ENCODE measurements at places on chromosomes 4 and X.

GRCh38 chr4:63211375-63211774 is 1197.9 kb downstream of the TECRL start:
- no peak for DNase-seq

- DNase-seq, result no peak
Measured at GRCh38 chr4:17698116-17698515, 83.3 kb downstream of the FAM184B start.

GRCh38 chr4:83272900-83273299 is 11.7 kb downstream of the COQ2 start:
- no peak for DNase-seq

GRCh38 chr4:16759931-16760582 is 138.4 kb downstream of the LDB2 start:
- no peak for DNase-seq

- no peak for DNase-seq
Measured at GRCh38 chr4:110108422-110108821, 90.0 kb downstream of the ELOVL6 start.

- DNase-seq, result no peak
Measured at GRCh38 chr4:3021627-3022026, 52.7 kb downstream of the HTT-AS start.

GRCh38 chrX:8345473-8345872 is 119.2 kb upstream of the VCX3B start:
- no peak for DNase-seq

DNA sequence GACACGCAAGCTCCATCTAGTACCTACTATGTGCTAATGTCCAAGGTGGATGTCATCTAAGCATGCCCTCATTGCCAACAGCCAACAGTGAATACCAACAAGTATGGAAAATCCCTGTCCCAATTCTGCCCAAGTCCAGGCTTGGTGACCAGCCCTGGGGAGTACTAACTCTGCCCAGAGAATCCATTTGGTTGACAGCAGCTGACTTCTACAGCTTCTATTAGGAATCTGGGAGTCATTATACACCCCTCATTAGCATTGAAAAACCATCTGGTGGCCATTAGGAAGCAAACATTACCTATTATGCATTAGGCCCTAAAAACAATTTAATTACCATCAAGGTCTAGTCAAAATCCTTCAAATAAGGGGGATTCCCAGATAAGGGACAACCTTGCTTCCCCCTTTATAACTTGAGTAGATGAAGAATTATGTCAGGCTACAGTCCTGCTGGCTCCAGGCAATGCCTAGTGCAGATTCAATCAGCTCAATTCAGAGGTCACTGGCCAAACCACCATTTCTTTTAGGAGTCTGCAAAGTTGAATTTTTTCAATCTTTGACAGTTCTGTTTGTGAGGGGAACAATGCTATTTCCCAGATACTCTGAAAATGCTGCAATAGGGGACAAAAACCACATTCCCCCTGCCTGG is 228.0 kb upstream of the LDB2 start:
- DNase-seq, result no peak

DNA sequence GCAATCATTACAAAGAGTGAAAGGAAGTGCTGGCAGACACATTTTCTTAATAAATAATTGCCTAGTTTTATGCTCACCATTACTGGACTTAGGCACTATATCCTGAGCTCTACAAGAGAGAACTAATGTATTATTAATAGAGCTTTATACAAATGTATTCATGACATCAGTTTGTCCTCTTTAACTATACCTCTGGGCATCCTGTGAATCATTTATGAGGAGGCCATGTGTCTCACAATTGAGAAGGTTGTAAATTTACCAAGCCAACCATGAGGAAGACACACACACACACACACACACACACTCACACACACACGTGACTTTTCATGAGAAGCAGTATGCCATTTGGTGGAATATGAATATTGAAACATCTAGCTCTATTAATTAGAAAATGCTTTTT is 728.2 kb downstream of the ARAP2 start:
- no peak for DNase-seq

GRCh38 chrX:19758539-19758938 is 128.9 kb downstream of the SH3KBP1 start:
- no peak for DNase-seq

DNA sequence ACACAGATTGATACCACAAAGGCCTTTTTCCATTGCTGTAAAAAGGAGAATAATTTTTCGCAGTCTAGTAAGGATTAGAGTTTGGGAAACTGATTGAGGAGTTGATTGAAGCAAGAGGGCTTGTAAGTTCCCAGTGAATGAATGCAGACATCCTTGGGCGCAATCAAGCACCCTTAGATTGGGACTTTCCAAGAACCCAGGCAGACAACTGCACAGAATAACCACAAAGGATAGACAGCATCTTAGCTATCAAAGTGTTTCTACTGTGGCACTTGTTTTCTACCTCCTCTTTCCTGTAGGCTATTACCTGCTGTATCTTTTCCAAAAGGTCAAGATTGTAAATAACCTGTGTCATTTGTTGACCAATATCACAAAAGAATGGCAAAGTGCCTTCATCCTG is 2.6 kb downstream of the COX18 start:
- DNase-seq, result no peak

- DNase-seq, result no peak
Measured at GRCh38 chr4:36337665-36338185, 56.3 kb downstream of the DTHD1 start.

- DNase-seq, result no peak
Measured at GRCh38 chr4:123787512-123788080, 391.0 kb downstream of the SPRY1 start.

DNA sequence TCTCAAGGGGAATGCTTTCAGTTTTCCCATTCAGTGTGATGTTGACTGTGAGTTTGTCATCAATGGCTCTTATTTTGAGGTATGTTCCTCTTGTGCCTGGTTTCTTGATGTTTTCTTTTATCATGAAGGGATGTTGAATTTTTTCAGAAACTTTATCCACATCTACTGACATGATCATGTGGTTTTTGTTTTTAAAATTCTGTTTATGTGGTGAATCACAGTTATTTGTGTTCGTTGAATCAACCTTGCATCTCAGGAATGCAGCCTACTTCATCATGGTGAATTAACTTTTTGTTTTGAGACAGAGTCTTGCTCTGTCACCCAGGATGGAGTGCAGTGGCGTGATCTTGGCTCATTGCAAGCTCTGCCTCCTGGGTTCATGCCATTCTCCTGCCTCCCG is 263.1 kb upstream of the KLF3 start:
- no peak for DNase-seq

DNA sequence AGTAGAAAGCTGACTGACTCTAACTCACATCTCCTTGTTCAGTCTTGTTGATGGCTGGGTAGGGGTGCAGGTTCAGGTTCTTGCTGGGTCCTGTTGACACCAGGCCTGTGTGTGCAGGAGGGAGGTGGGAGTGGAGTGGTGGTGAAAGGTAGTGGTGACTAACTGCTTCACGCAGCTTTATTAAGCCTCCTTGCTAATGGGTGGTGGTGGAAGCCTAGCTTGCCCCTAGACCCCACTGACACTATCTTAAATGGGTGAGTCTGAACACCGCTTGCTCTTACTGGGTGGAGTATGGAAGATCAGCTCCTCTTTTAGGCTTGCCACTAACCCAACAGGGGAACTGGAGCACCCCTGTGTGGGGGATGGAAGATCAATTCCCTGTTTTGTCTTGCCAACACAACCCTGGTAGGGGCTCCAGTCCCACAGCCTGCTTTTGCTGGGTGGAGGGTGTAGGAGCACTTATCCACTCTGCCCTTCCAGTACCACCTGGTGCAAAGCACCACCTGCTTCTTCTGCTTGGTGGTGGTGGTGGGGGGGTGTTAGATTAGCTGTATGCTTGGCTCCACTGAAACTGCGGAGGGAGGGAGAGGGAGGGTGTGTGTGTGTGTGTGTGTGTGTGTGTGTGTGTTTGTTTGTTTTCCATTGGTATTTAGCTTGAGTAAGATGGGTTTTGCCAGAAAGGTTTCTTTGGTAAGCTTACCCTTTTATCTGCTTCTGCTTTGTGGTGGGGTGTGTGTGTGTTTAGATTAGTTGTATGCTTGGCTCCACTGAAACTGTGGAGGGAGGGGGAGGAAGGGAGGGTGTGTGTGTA is 25.6 kb downstream of the KDM6A start:
- no peak for DNase-seq

DNA sequence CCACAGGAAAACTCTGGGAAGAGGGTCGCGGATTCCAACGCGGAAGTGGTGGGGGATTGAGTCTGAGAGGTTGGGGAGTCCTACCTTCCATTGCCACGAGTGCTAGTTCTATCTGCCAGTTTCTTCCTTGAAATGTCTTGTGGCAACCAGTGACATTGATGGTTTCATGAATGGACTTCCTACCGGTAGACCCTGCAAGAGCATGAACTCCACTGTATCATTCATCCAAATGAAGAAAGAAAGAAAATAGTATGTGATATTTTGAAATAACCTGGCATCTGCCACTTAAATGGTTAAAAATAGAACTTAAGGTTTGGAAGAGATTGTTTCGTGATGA is 1.1 kb upstream of the SLC10A7 start:
- no peak for DNase-seq

- no peak for DNase-seq
Measured at GRCh38 chr4:159191989-159192388, 89.1 kb downstream of the RAPGEF2 start.

DNA sequence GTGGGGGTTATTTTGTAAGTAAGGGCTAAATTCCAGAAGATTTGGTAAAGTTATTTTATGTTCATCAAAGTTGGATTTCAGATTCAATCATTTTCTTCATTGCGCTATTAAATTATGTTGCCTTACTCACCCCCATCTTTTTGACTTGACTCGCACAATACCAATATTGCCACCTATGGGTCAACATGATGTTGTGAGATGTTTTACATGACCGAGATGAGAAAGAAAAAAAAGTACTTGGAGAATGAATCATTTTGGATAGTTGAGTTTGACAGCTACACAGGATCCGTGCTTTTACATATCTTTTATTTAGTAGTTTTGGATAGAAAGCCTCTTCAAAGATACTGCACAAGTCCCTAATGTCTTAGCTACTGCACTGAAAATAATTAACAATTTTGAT is 224.2 kb upstream of the EMCN start:
- no peak for DNase-seq

DNA sequence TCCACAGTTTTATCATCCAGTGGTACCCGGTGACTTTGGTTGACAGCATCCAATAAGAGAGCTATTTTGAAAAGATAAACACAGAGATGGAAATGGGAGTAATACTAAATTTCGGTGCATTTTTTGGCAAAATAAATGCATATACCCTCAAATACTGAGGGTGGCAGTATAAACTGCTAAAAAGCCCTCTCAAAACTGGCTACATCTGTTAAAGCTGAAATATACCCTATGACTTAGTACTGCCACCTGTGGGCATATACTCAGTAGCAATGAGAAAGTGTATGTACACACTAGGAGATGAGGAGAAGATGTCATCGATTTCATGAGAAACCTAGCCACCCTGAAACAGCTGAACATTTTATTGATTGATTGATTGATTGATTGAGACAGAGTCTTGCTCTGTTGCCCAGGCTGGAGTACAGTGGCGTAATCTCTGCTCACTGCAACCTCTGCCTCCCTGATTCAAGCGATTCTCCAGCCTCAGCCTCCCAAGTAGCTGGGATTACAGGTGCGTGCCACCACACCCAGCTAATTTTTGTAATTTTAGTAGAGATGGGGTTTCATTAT is 12.2 kb upstream of the TMEM128 start:
- DNase-seq, result no peak

DNA sequence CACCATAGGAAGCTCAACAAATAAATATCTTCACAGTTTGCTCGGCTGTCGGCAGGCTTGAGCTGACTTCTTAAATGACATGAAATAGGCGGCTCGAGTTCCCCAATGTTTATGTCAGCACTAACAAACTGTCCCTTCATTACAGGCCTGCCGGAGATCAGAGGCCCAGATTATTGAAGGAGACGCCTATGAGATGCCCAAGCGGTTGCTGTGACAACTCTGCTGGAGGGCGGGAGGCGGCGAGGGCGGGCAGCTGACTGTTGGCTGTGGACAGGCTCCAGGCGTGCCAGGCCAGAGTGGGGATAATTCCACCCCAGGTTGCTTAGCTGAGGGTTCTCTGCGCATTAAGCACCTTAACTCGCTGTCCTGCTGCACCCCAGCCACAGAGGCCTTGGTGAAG is 39.2 kb upstream of the MSX1 start:
- DNase-seq, result no peak

- DNase-seq, result no peak
Measured at GRCh38 chrX:8914681-8915080, 113.5 kb upstream of the FAM9A start.

DNA sequence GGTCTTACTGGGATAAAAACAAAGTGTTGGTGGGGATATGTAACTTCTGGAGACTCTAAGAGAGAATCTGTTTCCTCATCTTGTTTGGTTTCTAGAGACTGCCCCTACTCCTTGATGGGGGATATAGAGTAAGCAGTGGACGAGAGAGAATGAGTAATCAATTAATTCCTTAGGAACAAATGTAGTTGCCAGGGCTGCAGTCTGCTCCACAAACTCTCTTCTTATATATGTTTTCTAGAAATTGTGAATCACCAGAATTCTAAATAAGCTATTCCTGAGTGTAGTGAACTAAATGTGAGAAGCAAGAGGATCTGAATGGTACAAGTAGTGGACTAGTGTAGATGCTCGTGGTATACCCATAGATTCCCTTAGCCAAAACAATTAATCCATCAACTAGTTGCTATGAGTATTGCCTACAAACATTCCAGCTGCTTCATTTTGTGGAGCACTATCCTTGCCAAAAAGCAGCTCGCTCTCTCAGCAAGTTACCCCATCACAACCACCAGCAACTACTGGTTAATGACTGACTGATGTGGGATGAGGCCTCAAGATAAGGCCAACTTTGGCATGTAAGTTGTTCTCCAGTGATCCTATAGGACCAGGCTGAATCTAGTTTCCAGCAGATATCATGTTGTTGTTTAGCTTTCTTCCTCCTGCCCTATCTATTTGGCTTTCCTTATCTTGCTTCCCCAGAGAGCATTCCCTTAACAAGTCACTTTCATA is 273.0 kb downstream of the SLC7A11 start:
- DNase-seq, result peak; percentile 35

DNA sequence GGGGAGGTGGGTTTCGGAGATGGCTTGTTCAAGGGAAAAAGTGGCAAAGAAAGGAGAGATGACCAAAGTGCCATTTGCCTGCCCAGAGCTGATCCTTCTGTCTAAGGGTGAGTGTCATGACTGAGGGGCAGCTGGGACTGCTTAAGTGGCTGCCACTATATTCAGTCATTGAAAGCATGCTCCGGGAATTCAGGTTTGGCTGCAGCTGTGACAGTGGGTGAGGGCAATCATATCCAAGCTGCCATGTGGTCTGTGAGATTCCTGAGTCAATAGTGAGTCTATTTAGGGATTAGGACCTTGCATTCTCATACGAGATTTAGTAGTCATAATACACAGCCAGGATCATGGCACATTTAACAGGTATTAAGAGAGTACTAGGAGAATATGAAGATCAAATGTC is 138.8 kb upstream of the BANK1 start:
- no peak for DNase-seq

DNA sequence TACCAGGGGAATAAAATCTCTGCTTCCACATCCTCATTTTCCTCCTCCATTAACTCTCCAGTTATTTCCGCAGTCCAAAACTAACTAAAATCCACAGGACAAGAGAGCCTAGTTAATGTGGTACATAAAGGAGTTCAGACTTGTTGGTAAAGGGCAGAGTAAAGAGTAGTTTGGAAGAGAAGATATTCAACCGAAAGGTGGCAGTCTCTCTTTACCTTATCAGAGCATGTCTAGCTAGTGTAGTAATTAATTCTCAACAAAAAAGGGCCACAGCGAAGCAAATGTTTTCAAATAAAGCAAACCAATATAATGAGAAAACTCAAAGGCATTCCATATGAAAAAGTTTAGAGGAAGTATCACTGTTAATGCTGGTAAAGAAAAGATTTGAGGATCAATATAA is 286.5 kb downstream of the GLUD2 start:
- DNase-seq, result no peak
